Posterior vena cava (tissue), 2 donors: ENCODE measurements at places on chromosomes 5 and 9. TPM values are rescaled to one million over a fixed set of nuclear protein-coding genes. Genes with fewer than 3 reads are reported as not detected.

DNA sequence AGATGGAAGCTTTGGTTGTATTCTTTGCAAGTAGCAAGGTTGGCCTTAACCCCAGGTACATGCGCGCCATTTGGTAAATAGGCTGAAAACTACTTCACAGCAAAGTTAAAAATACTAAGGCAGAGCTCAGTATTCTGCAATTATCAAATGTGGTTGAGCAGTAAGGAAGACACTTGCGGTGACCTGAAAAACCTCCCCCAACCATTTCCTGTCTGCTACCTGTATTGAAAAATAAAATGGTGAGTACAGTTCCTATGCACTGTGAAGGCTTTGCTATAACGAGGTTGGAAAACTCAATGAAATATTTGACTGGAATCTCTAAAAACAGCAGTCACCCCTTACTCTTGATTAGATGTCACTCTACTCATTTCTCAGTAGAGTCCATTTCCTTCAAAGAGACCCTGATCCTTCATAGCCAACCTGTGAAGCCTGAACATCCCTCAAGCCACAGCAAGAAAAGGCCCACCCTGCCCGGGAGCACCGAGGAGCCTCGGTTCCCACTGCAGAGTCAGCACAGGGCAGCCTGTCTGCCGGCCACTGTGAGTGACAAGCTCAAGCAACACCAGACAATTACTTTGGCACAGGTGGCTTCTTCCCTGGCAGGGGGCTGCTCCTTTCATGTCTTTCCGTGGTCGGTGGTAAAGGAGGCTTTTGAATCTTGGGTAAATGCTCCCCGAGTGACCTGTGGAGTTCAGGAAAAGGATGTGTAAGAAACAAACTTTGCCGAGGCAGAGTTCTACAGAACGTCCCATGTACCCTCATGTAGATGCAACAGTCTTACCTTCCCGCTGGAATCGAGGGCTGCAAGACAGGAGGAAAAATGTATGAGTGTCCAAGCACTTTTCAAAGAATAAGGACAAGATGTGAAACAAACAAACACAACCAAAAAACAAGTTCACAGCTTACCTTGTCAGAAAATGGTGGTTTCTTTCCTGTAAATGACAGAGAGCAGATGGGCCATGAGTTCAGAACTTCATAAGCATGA lies 29.6 kb downstream of the C5orf58 start:
- DNase-seq, result no peak

DNA sequence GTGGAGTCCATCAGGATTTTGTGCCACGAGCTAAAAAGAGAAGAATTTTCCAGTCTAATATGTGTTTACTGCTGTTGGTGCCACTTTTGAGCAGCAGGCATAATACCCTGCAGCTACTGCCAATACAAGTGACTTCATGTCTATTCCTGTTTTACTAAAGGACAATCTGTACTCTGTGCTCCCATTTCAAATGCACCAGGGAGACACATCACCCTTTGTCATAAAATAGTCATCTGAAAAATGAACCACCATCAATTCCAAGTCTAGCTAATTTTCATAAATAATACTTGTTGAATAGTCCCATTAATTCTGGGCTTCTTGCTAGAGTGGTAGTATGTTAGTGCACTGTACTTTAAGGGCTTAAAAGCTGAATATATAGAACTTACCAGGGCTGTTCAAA lies 8.9 kb upstream of the PKD2L2 start:
- DNase-seq, result no peak

- DNase-seq, result no peak
Measured at GRCh38 chr9:84969736-84970135, 300.2 kb downstream of the NTRK2 start.

GRCh38 chr5:1765880-1766235 lies 33.8 kb downstream of the MRPL36 start:
- no peak for DNase-seq

DNA sequence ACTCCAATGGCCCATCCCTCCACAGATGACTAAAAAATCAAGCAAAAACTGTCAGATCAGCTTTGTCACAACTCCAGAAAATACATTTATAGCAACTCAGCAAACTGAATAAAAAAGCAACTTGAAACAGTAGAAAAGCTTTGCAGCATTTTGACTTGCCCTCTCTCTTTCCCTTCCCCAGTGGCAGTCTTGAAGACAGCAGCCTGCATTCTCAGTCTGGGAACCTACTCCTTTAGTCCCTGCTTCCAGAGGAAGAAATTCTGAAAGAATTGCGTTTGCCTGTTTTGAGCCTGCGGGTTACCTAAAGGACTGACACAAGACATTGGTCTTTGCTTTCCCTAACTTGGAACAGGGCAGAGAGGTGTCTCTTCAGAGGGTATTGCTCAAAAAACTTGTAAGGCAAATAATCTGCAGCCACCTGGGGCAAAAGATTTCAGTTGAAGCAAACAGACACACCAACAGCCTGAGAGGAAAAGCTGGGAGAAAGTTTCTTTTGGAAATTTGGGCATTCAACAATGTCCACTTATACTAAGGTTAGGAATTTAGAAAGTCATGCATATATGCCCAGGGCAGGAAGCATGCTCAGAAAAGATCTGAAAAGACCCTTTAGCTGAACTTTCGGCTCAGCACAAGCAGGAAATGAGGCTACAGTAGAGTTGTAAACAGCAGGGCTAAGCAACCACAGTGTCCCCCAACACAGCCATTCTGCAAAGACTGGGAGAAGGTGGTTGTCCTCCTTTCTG lies 15.2 kb upstream of the SLC35D2 start:
- DNase-seq, result no peak

GRCh38 chr5:177535125-177535524 lies 18.4 kb upstream of the DDX41 start:
- no peak for DNase-seq

- DNase-seq, result no peak
Measured at GRCh38 chr9:32524892-32525708, 896 bp downstream of the RIGI start.

DNA sequence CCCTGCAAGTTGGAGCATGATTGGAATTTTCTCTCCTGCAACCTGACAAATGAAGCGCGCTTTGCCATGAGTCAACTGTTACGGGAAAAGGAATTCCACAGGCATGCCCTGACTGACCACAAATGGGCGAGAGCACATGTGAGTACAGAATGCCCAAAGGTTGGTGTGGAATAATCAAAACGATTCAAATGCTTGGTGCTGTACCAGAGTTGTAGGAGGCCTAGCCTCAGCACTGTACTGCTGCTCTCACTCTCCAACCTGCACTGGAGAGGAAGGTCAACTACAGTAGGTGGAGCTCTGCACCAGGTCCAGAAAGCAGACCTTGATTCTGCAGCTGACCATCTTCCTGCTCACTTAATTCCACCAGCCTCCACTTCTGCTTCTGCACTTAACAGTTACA lies 406.9 kb upstream of the ACTBL2 start:
- no peak for DNase-seq

GRCh38 chr5:14487897-14488570 lies 93.6 kb upstream of the OTULINL start:
- DNase-seq, result no peak

GRCh38 chr5:143318833-143319232 lies 84.7 kb downstream of the NR3C1 start:
- no peak for DNase-seq

- no peak for DNase-seq
Measured at GRCh38 chr5:117299936-117300328, 725.3 kb upstream of the SEMA6A start.

DNA sequence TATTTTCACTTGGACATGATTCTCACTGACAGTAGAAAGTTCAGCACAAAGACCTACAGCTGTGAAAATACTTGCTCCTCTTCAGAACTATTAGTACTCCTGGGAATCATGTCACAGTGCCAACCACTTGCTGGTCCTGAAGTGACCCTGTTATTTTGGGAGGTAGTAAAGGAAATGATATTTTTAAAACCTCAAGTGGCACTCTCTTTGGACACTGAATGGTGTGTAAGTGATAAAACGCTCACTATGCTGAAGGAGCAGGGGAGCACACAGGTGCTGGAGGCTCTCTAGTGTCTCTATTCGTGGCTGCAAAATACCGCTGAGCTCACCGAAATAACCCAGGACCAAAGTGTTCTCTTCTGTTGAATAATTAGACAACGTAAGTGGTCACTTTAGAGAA lies 76.9 kb upstream of the SPATA31D4 start:
- no peak for DNase-seq

- no peak for DNase-seq
Measured at GRCh38 chr5:96149546-96149945, 187.9 kb upstream of the ELL2 start.

DNA sequence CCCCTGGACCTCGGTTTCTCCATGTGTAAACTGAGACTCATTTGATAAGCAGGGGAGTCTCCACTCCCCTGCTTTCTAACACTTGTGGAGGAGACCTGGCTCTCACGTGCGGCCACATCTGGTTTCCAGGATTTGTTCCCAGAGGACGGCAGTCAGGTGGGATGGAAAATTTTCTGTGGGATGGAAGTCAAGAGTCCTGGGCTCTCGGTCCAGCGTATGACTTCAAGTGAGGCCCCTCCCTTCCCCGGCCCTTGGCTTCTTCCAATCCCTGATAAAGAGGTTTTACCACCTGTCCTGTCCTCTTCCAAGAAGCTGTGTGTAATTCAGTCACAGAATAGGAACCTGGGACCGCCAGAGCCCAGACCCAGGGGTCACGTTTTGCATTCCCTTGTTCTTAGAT lies 35.0 kb downstream of the TMOD1 start:
- no peak for DNase-seq

GRCh38 chr5:122639033-122639432 lies 135.8 kb upstream of the SNX2 start:
- no peak for DNase-seq

- DNase-seq, result no peak
Measured at GRCh38 chr9:127884427-127884911, 7.0 kb upstream of the AK1 start.

DNA sequence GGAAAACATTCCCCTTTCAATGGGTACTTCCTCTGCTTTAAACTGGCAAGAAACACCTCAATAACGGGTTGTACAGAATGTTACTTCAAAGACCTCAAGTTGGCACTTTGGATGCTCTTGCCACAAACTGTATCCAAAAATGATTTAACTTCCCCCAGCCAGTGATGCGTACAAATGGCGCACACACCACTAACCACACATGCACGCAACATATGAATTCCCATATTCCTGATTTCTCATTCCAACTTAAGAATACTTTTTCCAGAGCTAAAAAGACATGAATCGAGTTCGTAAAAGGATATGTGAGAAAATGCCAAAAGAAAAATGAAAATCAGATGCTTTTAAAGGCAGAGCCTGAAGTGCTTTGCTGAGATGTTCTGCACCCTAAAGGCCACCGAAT lies 388.0 kb upstream of the PIK3R1 start:
- DNase-seq, result no peak

The PCDHGA2 gene
- 7.4 TPM for total RNA-seq

GRCh38 chr5:160347448-160347847 lies 23.0 kb downstream of the C1QTNF2 start:
- no peak for DNase-seq

The MEIKIN gene
- total RNA-seq, result not detected

DNA sequence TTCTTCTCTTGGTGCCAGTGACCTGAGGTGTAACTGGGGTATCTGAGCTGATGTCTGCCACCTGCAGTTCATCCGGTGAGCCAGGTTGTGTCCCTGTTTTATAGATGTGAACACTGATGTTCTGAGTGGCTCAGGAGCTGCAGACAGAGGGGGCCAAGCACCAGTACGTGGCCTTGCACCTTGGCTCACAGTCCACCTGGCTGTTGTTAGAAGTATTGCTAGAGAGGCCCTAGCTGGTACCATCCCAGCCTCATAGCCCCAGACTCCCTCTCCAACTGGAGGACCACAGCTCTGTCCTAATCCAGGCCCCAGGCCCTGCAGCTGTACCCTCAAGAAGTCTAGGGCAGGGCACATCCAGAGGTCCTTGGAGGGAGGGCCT lies 16.2 kb downstream of the PHF2 start:
- DNase-seq, result peak; percentile 20

GRCh38 chr5:136006761-136007251 lies 22.0 kb upstream of the TGFBI start:
- DNase-seq, result no peak

The PTCH1 gene
- total RNA-seq, result 4.6 TPM

DNA sequence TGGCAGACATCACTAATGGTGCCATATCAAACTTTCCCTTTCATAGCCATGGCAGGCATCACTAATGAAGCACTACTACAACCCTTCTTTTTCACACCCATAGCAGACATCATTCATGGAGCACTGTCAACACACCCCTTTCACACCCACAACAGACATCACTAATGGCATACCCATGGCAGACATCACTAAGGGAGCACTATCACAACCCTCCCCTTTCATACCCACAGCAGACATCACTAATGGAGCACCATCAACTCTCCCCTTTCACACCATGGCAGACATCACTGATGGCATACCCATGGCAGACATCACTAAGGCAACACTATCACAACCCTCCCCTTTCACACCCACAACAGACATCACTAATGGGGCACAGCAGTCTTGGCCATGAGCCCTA lies 33.7 kb downstream of the LAMC3 start:
- no peak for DNase-seq

The SCGB3A2 gene
- not detected for total RNA-seq

- peak; percentile 41 for DNase-seq
Measured at GRCh38 chr9:134967547-134967930, 49.8 kb upstream of the FCN1 start.

The AHRR gene
- total RNA-seq, result 2.9 TPM

DNA sequence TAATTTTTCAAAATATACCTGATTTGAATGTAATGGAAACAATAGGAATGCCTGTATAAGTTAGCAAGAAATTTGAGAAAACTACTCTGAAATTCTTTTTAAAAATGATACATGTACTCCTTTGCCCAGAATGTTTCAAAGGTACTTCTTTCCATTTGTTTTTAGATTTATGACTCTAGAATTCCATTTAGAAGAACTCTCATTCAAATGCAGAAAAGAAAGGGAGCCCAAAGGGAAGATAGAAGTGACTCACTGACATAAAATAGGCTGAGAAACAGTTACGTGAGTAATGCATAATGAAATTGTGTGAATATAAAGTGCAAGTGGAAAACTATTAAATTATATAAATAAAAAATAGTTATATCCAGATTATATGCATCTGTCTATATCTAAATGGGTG lies 926.3 kb downstream of the TAF11L14 start:
- no peak for DNase-seq

GRCh38 chr5:142388696-142389095 lies 63.9 kb upstream of the SPRY4 start:
- DNase-seq, result no peak

The GGTA1 gene
- total RNA-seq, result 11.0 TPM

DNA sequence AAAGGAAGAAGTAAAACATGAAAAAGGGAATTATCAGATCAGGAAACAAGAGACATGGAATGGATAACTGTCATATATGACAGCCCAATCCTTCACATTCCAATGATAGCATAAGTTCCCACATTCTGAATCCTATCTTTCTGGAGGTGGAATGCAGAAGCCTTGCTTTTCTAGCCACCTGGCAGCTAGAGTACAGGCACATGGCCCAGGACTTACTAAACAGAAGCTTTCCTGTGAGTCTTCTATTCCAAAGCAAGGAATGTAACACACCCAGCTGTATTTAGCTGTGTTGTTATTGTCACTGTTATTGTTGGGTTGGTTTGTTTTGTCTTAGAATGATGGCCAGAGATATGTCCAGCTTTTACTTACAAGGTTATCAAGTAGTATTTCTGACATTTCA lies 780.5 kb upstream of the ZNF608 start:
- no peak for DNase-seq

GRCh38 chr5:119019949-119020348 lies 31.6 kb upstream of the DTWD2 start:
- DNase-seq, result no peak

The STKLD1 gene
- total RNA-seq, result 1.2 TPM
